Ecto neural progenitor cell (in vitro differentiated cells): ENCODE measurements at places on chromosomes 6 and 20.

- no peak for DNase-seq
These were observed 62.8 kb downstream of the SNX9 start for GRCh38 chr6:157885876-157886275.

GRCh38 chr6:128713461-128713860 lies 169.5 kb upstream of the LAMA2 start:
- no peak for DNase-seq

DNA sequence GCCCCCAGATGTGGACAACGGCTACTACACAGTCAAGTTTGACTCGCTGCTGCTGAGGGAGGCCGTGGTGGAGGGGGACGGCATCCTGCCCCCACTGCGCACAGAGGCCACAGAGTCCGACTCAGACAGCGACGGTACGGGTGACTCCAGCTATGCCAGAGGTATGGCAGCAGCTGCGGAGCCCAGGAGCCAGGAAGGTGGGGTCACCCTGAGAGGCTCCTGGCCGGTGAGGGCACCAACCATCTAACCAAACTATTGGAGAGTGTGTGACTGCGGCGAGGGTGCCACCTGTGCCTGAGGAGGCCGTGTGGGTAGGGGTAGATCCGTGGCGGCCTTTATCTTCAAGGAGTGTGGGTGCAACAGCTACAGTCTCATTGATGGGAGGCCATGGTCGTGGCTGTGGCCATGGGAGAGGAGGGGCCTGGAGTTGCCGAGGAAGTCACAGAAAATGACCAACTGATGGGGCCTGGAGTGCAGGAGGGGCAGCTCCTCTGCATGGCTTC lies 2.8 kb upstream of the LIME1 start:
- no peak for DNase-seq

DNA sequence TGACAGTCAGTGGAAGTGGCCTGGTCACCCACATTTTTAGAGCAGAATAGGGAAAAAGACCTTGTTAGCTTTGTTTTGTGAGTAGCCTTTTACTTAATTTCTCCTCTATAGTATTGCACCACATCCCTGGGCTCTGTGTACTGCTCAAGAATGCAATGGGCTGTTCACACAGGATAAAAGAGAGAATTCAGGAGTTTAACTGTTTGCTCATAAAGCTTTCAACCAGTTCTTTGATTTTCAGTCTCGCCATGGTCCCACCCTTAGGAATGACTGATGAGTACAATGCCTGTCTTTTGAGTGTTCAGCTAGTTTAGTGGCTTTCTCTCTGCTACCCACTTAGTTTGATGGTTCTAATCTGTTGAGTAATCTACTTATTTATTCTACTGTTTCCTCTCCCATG lies 129.7 kb downstream of the PLG start:
- no peak for DNase-seq

- DNase-seq, result no peak
These were observed 8.4 kb downstream of the ARFGAP1 start for GRCh38 chr20:63280929-63281545.

- DNase-seq, result no peak
These were observed 83.3 kb upstream of the ID4 start for GRCh38 chr6:19753826-19754225.

DNA sequence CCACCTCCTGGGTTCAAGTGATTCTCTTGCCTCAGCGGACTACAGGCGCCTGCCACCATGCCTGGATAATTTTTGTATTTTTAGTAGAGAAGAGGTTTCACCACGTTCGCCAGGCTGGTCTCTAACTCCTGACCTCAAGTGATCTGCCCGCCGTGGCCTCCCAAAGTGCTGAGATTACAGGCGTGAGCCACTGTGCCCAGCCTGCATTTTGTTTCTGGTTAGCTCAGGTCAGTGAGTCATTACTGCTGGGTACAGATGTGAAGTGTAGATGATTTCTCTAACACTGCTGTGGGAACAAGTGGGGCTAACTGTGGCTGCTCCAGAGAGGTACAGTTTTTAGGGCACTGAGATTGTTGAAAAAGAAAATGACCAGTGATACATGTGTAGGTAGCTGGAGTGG lies 188.6 kb downstream of the PRL start:
- no peak for DNase-seq

- DNase-seq, result no peak
These were observed 9.8 kb upstream of the NDUFAF4 start for GRCh38 chr6:96907498-96907897.

GRCh38 chr6:154888421-154889295 lies 106.5 kb upstream of the TIAM2 start:
- DNase-seq, result no peak

DNA sequence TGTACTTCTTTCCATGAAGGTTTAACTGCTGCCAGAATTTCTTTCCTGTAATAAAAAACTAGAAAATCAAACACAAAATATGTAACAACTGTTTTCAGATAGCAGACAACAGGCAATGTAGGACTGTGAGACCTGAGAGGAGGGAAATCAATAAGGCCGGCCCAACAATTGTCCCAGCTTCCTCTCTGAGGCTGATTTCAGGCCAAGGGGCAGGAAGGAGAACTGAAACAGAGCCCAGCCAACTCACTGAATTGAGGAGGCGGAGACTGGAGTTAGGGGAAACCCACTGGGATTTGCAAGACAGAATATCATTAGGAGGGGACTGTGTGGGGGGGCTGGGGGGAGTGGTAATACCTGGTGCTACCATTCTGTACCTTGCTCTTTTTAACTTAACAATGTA lies 42.2 kb downstream of the FLRT3 start:
- no peak for DNase-seq

DNA sequence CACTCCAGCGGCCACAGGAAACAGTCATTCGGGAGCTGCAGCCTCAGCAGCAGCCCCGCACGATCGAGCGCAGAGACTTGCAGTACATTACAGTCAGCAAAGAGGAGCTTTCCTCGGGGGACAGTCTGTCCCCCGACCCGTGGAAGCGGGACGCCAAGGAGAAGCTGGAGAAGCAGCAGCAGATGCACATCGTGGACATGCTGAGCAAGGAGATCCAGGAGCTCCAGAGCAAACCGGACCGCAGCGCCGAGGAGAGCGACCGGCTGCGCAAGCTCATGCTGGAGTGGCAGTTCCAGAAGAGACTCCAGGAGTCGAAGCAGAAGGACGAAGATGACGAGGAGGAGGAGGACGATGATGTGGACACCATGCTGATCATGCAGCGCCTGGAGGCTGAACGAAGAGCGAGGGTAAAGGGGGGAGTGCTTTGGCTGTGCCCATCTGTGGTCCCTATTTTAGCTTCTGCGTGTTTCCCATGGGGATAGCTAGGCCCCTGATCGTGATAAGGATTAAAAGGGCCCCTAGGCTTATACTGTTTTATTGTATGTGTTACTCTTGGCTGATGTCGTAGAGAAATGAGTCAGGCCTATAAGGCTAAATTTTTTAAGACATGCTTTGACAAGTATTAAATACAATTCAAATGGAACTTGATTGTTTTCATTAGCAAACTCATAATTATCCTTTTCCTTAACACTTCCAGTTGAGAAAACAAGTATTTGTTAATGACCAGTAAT lies 45.5 kb upstream of the KIF25 start:
- DNase-seq, result no peak

- no peak for DNase-seq
These were observed 91.3 kb upstream of the OGFRL1 start for GRCh38 chr6:71197267-71197666.

GRCh38 chr6:165644586-165645266 lies 18.3 kb downstream of the PDE10A start:
- DNase-seq, result no peak

GRCh38 chr6:90005048-90005827 lies 111.0 kb downstream of the GJA10 start:
- no peak for DNase-seq

DNA sequence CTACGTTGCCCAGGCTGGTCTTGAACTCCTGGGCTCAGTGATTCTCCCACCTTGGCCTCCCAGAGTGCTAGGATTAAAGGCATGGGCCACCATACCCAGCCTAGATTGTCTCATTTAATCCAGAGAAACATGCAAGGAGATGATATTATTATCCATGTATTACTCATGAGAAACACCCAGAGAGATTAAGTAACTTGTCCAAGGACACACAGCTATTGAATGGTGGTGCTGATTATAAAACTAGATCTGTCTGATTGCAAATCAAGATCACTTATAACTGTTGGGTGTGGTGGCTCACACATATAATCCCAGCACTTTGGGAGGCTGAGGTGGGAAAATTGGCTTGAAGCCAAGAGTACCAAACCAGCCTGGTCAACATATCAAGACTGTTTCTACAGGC lies 94.4 kb upstream of the ZNF217 start:
- DNase-seq, result no peak

- DNase-seq, result peak; percentile 88
These were observed at the start of gene MYL9 for GRCh38 chr20:36541227-36541767. Gene MYL9, plus strand, starts transcription at chr20:36541519. Its CDS starts 3,366 bp downstream, at chr20:36544885.

GRCh38 chr6:28769626-28770402 lies 154.0 kb downstream of the TRIM27 start:
- no peak for DNase-seq

DNA sequence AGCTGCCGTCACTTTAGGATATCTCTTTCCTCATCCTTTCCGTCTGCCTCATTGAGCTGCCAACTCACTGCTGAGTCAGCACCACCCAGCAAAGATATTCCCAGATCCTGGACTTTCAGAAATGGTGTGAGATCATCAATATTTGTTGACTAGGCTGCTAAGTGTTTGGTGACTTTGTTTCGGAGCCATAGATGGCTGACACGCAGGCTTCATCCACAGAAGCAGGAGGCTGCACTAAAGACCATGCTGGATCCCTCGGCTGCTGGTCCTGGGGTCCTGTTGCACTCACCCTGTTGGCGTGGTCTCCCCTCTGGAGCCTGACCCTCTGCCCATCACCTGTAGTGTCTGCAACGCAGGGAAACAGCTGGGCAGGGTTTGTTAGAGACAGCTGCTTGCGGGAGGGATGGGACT lies 96.5 kb downstream of the ERMARD start:
- no peak for DNase-seq

- no peak for DNase-seq
These were observed 72.3 kb downstream of the OR2B2 start for GRCh38 chr6:27839626-27840475.

DNA sequence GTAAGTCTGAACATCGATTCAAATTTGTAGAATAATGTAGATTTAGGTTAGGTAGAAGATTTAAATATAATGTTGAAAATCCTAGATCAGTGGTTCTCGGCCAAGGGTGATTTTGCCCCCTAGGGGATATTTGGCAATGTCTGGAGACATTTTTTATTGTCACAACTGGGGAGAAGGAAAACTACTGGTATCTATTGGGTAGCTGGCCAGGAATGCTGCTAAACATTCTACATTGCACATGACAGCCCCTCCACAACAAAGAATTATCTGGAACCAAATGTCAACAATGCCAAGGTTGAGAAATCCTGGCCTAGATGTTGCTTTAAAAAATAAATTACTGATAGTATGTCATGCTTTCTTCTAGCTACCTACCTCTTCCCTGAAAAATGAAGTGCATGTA lies 76.1 kb downstream of the HIVEP2 start:
- DNase-seq, result no peak

DNA sequence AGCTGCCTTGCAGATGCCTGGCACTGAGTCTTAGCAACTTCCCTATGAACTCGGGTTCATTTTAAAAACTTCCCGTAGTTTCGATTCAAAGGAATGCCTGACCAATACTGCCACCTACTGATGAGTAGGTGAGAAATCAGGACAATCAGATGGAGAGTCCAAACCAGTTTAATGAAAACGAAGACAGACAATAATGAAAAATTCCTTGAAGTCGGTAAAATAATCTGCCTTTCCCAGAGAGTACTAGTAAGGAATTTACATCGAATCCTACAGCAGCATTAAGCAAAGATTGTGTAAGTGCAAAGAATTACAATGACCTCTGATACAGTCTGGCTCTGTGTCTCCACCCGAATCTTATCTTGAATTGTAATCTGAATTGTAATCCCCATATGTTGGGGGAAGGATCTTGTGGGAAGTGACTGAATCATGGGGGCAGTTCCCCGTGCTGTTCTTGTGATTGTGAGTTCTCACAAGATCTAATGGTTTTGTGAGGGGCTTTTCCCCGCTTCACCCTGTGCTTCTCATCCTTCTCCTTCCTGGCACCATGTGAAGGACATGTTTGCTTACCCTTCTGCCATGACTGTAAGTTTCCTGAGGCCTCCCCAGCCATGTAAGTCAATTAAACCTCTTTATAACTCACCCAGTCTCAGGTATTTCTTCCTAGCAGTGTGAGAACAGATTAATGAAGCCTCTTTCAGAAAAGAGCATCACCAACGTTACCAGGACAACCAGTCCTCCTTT lies 134.4 kb downstream of the ARHGAP18 start:
- no peak for DNase-seq

DNA sequence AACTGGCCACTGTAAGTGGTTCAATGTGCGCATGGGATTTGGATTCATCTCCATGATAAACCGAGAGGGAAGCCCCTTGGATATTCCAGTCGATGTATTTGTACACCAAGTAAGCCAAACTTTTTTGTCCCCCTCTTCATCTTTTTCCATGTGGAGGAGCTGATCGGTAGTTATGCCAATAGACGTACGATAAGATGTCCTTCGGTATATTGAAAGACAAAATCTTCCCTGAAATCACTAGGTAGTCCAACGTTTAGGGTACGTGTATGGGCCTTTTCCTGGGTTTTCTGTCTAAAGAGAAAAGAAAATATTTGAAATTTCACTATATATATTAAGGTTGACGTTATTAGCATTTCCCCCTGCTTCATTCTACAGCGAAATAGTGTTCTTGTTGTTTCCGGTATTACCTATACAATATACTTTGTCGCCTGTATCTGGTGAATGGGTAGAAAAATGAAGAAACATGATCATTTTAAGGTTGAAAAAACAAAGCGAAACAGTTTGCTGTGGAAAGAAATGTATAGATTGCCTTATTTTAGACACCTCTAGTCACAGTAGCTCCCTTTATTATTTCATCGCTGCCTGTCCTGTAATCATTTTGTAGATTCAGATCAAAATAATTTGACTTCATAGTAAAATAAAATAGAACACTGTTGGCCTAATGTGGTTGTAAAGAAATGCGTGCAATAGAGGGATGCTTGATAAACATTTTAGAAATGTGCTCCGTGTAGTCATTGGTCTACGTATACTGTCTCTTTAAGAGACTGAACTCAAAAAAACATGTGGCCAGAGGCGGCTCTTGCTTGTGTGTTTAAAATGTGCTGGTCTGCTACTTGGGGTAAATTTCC lies 1.5 kb downstream of the LIN28B start:
- no peak for DNase-seq

GRCh38 chr6:126540161-126540560 lies 200.2 kb downstream of the CENPW start:
- DNase-seq, result no peak
